NCI-H2227 treated with DMSO at 0.1 percent for 48 hours (cell line): ENCODE measurements at places on chromosomes 2 and 18.

DNA sequence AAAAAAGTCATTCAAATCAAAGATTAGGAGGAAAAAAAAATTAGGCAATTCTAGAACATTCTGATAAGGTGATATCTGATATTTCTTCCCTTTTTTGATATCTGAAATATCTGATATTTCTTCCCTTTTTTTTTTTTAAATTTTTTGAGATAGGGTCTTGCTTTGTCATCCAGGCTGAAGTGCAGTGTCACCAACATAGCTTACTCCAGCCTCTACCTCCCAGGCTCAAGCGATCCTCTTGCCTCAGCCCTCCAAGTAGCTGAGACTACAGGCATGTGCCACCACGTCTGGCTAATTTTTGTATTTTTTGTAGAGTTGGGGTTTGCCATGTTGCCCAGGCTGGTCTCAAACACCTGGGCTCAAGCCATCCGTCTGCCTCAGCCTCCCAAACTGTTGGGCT lies 33.9 kb downstream of the MEX3C start:
- no peak for DNase-seq

GRCh38 chr2:2638547-2639220 lies 307.6 kb upstream of the MYT1L start:
- no peak for DNase-seq

DNA sequence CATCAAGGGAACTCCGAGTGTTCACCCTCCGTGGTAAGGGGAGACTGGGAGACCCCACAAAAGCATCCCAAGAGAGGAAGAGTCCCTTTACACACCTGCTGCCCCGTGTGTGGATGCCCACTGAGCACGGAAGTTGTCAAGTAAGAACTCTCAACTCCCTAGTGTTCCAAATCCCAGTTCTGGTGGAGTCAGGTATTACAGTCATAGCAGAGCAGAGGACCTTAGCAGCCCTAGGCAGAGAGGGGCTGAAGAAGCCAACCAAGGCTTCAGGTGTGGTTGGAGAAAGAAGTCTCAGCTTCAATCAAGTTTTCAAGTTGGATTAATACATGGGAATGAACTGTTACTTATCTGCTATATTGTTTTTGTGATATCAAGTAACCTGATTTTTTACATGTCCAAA lies 512.5 kb downstream of the RNF144A start:
- no peak for DNase-seq

- no peak for DNase-seq
These were observed 28.9 kb downstream of the TOGARAM2 start for GRCh38 chr2:29009711-29010677.

DNA sequence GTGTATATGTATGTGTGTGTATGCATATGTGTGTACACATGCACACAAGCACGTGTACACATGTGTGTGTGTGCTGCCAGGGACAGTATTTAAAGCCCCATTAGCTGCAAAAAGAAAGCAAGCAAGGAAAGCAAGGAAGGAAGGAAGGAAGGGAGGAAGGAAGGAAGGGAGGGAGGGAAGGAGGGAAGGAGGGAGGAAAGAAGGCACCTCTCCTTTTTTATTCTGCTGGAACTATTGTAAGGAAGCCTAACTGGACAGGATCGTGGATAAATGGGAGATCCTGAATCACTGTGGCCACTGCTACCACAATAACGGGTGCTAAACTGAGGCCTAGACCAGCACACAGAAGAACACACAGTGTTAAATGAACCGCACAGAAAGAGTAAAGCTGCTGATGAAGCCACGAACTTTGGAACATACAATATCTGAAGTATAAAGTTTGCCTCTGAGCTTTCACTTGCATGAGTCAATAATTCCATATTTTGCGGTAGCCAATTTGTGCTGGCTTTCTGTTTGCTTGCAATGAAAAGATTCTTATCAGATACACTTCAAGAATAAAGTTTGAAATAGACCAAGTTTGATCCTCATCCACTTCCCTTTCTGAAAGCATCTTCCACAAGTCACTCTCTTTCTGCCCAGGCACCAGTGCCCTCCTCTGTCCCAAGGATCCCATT lies 15.5 kb downstream of the CACNB4 start:
- no peak for DNase-seq

- DNase-seq: no peak
These were observed 225.5 kb downstream of the DYM start for GRCh38 chr18:49234984-49235383.

GRCh38 chr2:238202326-238203093 lies 985 bp downstream of the ILKAP start:
- no peak for DNase-seq

- DNase-seq: no peak
These were observed 40.7 kb upstream of the CABLES1 start for GRCh38 chr18:23094411-23095190.

DNA sequence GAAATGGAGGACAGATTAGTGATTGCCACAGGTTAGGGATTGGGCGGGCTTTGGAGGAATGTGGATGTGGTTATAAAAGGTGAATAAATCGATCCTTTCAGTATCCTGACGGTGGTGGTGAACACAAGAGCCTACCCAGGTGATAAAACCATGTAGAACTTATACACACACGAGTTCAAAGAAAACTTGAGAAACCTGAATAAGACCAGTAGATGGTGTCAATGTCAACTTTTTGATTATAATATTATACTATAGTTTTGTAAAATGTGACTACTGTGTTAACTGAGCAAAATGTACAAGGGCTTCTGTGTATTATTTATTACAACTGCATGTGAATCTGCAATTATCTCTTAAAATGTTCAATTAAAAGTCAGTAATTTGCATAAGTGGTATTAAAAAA lies 136.3 kb downstream of the ERBB4 start:
- DNase-seq: no peak

DNA sequence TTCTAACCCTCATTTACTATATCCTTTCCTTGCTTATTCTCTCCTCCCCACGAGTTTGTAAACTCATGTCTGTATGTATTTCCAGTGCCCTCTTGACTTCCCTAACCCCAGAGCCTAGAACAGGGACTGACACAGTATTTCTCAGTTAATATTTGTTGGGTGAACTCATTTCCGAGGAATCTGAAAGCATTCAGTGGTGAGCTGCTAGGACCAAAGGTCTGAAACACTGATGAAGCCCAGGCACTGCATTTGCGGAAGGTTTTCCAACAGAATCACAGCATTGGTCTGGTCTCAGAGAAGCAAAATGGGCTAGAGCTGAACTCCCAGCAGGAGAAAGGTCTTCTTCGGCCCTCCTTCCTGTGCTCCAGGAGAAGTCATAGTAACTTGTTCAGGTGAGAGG lies 56.8 kb downstream of the SOX11 start:
- DNase-seq: no peak

- DNase-seq: no peak
These were observed 71.9 kb upstream of the KLHL29 start for GRCh38 chr2:23312996-23313606.

DNA sequence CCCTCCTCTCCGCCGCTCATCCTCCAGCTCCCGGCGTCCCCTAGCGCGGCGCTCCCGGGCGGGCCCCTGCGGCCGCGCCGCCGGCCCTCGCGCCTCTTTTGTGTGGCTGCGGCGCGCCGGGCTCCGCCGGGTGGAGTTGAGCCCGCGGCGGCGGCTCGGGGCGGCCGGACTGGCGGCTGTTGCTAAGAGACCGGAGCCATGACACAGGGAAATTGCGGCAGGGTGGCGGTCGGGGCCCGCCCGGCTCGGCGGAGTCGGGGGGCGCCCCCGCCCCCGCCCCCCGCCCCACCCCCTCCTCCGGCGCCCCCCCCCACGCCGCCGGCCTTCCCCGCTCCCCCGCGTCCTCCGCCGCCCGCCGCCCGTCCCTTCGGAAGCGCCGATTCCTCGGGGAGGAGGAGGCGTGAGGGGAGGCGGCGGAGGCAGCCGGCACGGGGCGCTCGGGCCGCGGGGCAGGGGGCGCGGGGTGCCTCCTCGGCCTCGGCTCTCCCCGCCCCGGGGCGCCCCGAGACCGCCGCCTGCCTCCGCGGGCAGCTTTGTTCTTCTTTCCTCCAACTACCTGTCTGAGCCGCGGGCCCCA lies at the start of gene TMEM200C:
Gene TMEM200C (minus strand): TSS at position 224 of the 577 bp plus-strand sequence. CDS start 3,459 bp downstream, outside the sequence.
- no peak for DNase-seq

DNA sequence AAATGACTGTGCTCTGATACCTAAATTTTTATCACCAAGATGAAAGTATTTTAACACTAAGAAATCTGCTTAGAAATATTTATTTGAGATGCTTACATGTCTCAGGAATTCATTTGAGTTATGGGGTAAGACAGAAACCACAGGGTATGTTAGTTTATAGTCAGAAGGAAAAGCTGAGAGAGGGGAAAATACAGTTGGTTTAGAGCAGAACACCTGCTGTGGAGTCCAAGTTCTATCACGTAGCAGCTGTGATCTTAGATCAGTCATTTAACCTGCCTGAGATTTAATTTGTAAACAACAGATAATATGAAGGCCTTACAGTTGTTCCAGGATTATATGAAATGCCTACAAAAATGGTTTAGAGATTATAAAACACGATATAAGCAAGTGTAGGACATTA lies 29.0 kb downstream of the PDE6D start:
- DNase-seq: no peak

DNA sequence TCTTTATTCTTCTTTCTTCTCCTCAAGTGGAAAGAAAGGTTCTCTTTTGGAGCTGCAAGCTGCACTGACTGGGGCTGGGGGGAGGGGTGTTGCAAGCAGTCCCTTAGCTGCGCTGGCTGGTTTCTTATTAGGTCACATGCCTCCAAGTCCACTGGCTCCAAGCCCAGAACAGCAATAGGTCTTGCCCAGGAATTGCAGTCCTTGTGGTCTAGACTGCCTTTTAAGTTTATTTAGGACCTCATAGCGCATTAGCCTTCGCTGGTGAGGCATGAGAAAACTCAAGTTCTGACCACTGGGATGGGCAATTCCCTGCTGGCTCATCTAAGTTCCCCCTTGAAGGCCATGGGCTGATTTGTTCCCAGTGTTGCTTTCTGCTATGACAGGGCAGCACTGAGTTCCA lies 138.6 kb upstream of the SCN7A start:
- DNase-seq: no peak

GRCh38 chr18:45441110-45441847 lies 174.0 kb upstream of the SLC14A2 start:
- no peak for DNase-seq

GRCh38 chr2:20578895-20579825 lies 71.7 kb downstream of the HS1BP3 start:
- DNase-seq: no peak

- no peak for DNase-seq
These were observed 45.1 kb downstream of the TMEM178A start for GRCh38 chr2:39710807-39711206.

GRCh38 chr2:219269362-219270054 lies 9.7 kb upstream of the DNAJB2 start:
- peak; percentile 74 for DNase-seq

DNA sequence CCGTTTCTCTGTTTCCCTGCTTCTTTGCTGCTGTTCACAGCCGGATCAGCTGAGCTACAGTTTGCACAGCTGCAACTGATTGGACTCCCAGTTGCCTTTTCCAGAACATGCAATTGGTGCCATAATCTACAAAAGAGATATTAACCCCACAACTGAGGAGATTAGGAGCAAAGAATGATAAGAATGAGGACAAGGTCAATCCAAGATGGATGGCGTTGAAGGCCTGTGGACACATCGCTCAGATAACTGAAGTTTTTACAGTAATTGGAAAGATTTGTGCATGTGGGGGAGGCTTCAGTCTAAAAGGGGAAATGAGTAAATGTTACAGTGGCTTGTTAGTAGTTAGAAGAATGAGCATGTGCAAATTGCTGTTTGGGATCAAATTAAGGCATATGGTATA lies 263.2 kb downstream of the TGIF1 start:
- DNase-seq: no peak

DNA sequence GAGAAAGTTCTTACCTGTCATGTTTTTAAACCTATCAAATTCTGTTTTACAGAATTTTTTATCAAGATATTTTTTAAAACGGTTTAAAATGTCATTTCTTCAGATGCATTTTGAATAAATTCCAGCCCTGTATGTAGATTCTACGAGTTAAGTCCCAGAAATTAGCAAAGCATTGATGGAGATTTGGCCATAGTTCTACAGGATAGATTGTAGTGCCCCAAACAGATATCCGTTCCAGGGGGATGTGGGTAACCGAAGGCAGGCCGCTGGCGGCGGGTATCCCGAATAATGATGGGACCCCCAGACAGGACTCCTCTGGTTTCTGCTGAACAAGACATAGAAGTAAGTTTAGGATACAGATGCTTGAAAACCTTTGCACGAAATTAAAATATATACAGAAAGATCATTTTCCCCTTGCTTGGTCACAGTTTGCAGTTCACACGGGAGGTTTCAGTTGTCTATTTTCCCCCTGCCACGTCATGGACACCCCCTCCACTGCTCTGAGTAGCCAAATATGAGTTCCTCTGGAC lies 755 bp downstream of the NOL4 start:
- peak; percentile 45 for DNase-seq

- no peak for DNase-seq
These were observed 980.8 kb downstream of the TSN start for GRCh38 chr2:122736279-122736678.

DNA sequence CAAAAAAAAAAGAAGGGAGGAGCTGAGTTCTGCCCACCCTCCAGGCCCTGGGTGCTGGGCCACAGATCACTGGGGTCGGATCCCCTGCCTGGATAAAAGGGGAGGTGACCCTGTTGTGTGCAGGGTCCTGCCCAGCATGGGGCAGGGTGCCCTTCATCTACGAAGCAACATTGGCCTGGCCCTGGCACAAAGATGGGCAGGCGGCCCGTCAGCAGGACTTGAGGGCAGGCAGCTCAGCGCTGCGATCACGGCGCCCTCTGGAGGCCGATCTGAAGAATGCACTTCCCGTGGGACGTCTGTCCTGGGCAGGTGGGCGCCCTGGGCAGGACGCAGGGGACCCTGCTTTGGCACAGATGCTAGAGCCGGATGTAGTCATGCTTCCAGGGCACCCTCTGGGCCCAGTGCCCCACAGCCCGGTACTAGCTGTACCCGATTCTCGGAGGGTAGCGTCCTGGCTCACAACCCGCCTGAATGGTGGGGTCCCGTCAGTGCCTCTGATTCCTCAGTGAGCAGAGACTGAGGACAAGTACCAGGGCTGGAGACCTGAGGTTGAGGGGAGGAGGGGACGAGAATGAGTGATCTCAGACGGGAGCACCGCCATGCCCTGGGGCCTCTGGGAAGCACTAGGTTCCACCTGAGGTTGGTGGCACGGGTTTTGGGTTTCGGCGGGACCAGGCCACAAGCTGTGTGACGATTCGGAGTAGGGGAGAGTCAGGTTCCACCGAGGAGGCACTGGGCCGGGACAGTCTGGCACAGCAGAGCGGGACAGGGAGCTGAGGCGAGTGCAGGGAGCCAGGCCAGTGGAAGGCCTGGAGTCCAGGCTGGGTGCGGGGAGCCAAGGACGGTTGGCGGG lies 18.0 kb downstream of the ARID5A start:
- DNase-seq: no peak
